Cerebellum (tissue), 4 donors: ENCODE measurements at places on chromosomes 5 and 9. TPM values are rescaled to one million over a fixed set of nuclear protein-coding genes. Genes with fewer than 3 reads are reported as not detected.

Gene NKD2
- total RNA-seq = 8.0 TPM

Gene PLEKHG4B
- total RNA-seq = 8.2 TPM

Gene RNF183
- not detected for total RNA-seq

Gene CNTNAP3
- total RNA-seq = 18.4 TPM

Gene PCDHGA8
- 20.9 TPM for total RNA-seq

Gene PPP1R26
- 20.1 TPM for total RNA-seq

Gene PHF19
- 20.5 TPM for total RNA-seq

Gene SLC36A3
- not detected for total RNA-seq

Gene SLC34A3
- total RNA-seq = not detected

Gene ADGRD2
- total RNA-seq = 1.5 TPM

Gene TMEM141
- 14.7 TPM for total RNA-seq

Gene KCNMB1
- 0.09 TPM for total RNA-seq

Gene SPINK13
- total RNA-seq = not detected

Gene ABO
- 0.27 TPM for total RNA-seq

Gene TMEM215
- total RNA-seq = 0.91 TPM

Gene PCDHGA7
- 20.0 TPM for total RNA-seq

Gene GRK6
- total RNA-seq = 16.2 TPM

Gene MIER3
- total RNA-seq = 33.3 TPM

Gene SPRY4
- 13.5 TPM for total RNA-seq

Gene FOXD4L4
- 0.45 TPM for total RNA-seq

Gene INSL6
- not detected for total RNA-seq

Gene NTMT1
- 14.6 TPM for total RNA-seq

Gene DENND1A
- 33.7 TPM for total RNA-seq

Gene GMCL2
- total RNA-seq = not detected

Gene RMI1
- total RNA-seq = 16.9 TPM

Gene SLC36A2
- total RNA-seq = not detected

Gene NCS1
- total RNA-seq = 85.0 TPM

Gene CEL
- 0.73 TPM for total RNA-seq
